ENCODE measurements at places on chromosomes 12 and 14.

DNA sequence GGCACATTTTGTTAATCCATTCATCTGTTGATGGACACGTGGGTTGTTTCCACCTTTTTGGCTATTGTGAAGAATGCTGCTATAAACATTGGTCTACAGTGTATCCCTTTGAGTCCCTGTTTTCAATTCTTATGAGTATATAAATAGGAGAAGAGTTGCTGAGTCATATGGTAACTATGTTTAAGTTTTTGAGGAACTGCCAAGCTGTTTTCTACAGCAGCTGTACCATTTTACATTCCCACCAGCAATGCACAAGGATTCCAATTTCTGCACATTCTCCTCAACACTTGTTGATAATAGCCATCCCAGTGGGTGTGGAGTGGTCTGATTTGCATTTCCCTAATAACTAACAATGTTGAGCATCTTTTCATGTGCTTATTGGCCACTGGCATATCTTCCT, 6.9 kb upstream of the SVOP start:
- DNase-seq, result no peak

GRCh38 chr14:92135269-92135668, 13.5 kb downstream of the CPSF2 start:
- no peak for DNase-seq

- DNase-seq, result no peak
Measured at GRCh38 chr12:92133795-92134637, 11.6 kb downstream of the BTG1 start.

DNA sequence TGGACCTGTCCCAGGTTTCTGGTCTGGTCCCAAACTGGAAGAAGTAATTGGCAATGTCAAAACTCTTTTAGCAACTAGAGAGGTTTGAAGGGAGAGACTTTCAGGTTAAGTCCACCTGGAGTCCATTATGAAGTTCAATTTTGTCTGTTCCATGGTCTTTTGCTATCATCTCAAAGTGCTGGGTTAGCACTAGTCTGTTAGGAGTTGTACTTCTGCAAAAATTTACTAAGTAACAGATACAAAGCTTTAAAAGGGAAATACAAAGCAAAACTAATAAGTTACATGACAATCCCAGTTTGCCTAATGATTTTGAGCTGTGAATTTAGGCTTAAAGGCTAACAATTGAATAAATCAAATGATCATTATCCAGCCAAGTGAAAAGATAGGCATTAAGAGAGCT, 643.9 kb downstream of the C12orf50 start:
- DNase-seq, result no peak

GRCh38 chr14:32720927-32721326, 217.8 kb upstream of the NPAS3 start:
- DNase-seq, result no peak

GRCh38 chr12:110972866-110973265, 52.5 kb upstream of the MYL2 start:
- DNase-seq, result no peak
